Dermis microvascular lymphatic vessel endothelial cell (primary cell): ENCODE measurements at places on chromosomes 13 and 19. TPM values are rescaled to one million over a fixed set of nuclear protein-coding genes. Genes with fewer than 3 reads are reported as not detected.

The CALR gene
- total RNA-seq, result 1,348 and 1,401 TPM in 2 replicates

GRCh38 chr13:73466561-73466960, 407.8 kb downstream of the KLF5 start:
- no peak for DNase-seq

GRCh38 chr13:109762791-109763190, 23.6 kb downstream of the IRS2 start:
- DNase-seq, result no peak

The TCF3 gene
- 56.0 and 79.3 TPM in 2 replicates for total RNA-seq

GRCh38 chr19:49775742-49776370, 9.1 kb downstream of the AP2A1 start:
- DNase-seq, result no peak

The LPAR2 gene
- 0.51 and 1.0 TPM in 2 replicates for total RNA-seq

- no peak for DNase-seq
These were observed 5.5 kb upstream of the PTBP1 start for GRCh38 chr19:791567-792305.

DNA sequence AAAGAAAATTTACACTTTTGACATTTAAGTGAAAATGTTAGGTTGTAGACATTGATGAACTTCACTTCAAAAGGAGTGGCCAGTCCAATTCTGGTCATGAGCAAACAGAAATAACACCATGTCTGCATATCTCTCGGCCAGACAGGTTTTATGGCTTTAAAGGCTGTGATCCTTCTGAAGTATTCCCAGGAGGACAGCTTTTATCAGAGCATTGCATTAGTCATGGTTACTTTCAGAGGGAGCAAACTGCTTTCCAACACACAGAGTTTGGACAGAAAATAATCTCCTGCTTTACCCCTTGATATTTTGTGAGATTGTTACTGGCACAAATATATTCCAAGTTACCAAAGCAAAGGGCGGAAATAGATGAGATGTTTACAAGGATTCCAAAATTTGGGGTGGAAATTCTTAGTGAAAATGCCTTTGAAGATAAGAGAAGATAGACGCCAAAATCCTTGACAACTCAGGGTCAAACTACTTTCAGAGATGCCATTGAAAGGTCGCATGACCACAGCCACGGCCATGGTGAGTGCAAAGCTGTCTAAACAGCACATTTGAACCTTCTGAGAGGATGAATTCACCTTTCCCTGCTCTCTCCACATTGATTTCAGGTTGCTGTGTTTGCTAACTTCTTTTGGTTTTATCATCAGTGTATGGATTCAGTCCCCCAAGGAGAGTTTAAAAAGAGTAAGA, 584.5 kb upstream of the SGCG start:
- no peak for DNase-seq

The C5AR1 gene
- not detected in 2 replicates for total RNA-seq

The AP1M2 gene
- total RNA-seq, result not detected in 2 replicates

DNA sequence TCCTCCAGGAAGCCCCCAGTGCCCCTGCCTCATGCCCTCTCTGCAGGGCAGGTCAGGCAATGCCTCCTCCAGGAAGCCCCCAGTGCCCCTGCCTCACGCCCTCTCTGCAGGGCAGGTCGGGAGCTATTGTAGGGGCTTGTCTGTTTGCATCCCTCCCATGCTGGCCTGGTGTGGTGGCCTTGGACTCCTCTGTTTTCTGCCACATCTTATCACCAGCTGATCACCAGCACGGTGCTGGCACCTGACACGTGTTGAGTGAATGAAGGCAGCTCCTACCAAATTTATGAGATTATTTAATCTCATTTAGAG, 51.5 kb upstream of the C13orf46 start:
- DNase-seq, result no peak

- no peak for DNase-seq
These were observed 744.1 kb downstream of the UQCRFS1 start for GRCh38 chr19:28468701-28469459.

- no peak for DNase-seq
These were observed 296.1 kb downstream of the PCDH9 start for GRCh38 chr13:66933994-66934393.

DNA sequence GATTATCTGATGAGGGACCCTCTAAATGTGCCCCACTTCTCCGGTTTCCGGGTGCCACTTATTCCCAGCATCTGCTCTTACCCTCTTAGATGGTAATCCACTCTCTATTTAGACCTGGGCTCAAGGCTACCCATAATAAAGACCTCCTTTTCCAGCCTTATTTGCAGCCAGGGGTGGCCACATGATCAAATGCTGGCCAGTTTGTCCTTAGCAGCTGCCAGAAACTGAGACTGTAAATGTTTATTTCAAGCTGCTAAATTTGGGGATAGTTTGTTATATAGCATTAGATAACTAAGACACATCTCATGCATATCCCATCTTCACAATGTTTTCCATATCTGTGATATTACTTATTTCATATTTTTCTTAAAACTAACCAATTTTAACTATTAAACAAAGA, 10.1 kb downstream of the THAP8 start:
- no peak for DNase-seq

DNA sequence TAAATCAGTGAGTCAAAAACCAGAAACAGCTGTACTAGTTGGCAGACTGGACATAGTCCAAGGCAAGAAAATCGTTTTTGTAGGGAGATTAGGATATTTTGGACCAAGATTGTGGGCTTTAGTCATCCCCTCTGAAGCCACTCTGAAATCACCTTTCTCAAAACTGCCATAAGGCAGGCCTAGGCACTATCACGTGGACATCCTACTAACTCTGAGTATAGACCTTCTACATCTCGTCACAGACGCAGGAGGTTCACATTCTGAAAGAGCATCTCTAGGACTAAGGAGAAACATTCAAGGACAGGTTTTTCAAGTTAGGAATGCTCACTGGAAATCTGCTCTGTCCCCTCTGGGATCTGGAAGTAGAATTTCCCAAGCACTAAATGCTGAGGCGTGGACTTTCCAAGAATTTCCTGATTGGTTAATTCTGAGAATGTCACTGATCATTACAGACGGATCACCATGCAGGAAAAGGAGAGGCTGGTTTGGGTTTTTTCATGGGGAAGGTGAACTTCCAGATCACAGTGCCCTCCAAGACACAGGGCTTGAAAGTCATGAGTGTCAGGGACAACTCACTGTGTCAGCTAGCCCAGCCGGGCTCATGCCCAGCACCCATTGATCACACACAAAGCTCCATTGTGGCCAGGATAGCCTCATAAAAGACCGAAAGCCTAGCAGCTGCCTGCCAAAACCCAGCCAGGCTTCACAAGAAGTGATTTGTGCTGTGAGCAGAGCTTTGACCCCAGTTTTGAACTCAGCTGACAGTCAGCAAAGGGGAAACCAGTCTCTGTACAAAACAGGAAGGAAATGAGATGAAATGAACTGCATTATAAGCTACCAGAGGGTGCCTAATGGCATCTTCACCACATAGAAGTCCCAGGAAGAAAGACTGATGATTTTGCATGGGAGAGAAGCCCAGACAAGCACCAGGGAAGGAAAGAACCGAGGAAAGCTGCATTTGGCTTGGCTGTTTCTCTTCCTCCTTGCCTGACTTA, 2.7 kb upstream of the RUBCNL start:
- DNase-seq, result peak; percentile 19

The LILRB2 gene
- total RNA-seq, result not detected in 2 replicates

The FSD1 gene
- 6.3 and 7.4 TPM in 2 replicates for total RNA-seq
